ENCODE measurements at places on chromosomes 11 and 22. TPM values are rescaled to one million over a fixed set of nuclear protein-coding genes. Genes with fewer than 3 reads are reported as not detected.

Gene MACROD1
- total RNA-seq, result 28.2 TPM

Gene ANO9
- total RNA-seq, result not detected

Gene P2RX6
- total RNA-seq, result 17.8 TPM

Gene MGAT3
- not detected for total RNA-seq

Gene E2F8
- not detected for total RNA-seq

Gene ME3
- total RNA-seq, result 63.2 TPM

Gene HBD
- total RNA-seq, result 5.9 TPM

Gene DRD4
- not detected for total RNA-seq

Gene RNF215
- total RNA-seq, result 30.2 TPM

Gene HPX
- 0.83 TPM for total RNA-seq

Gene RFPL1
- not detected for total RNA-seq
